Suppressor macrophage treated with lipopolysaccharide for 1 hour (primary cell): ENCODE measurements at places on chromosomes 4 and X.

- no peak for DNase-seq
Observed at GRCh38 chr4:175560604-175561003, 251.5 kb downstream of the GPM6A start.

GRCh38 chrX:133674726-133675470 is 259.6 kb upstream of the GPC4 start:
- DNase-seq, result no peak

- no peak for DNase-seq
Observed at GRCh38 chr4:25500626-25501316, 123.7 kb downstream of the ANAPC4 start.

GRCh38 chrX:15301924-15302323 is 13.5 kb downstream of the ASB11 start:
- peak; percentile 83 for DNase-seq

GRCh38 chr4:16027626-16028025 is 56.2 kb downstream of the PROM1 start:
- DNase-seq, result no peak

- DNase-seq, result no peak
Observed at GRCh38 chrX:71994601-71995000, 84.0 kb downstream of the NHSL2 start.

GRCh38 chr4:80507507-80507906 is 172.0 kb downstream of the CFAP299 start:
- no peak for DNase-seq

DNA sequence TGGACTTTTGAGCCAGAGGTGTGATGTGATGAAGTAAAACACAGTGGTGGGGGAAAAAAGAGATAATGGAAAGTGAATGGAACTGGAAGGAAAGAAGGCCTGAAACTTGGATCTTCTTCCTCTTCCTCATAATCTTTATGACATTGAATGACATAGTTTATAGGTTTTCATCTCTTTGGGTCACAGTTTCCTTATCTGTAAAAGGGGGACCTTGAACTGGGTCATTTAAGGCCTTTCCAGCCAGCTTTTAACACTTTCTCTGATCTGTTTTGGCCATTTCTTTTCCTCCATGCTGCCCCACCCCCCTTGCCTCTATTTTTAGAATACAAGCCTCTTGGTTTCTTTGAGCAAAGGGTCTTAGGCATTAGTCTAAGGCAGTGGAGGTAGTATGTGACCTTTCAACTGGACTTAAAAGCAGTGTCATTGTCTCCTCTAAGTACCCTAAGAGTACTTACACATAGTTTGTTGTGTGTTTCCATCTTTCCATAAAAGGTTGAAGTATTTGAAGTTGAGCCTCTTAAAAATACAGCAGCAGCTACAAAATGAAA is 7.8 kb downstream of the CPEB2 start:
- DNase-seq, result no peak

GRCh38 chr4:105543881-105544280 is 8.5 kb upstream of the ARHGEF38 start:
- no peak for DNase-seq

- no peak for DNase-seq
Observed at GRCh38 chr4:157226035-157226434, 5.5 kb downstream of the GRIA2 start.
